Activated T-helper 2 cell treated with anti-CD3 and anti-CD28 coated beads, Interferon-gamma antibody, Interleukin-2, Interleukin-4, amounts not matched to agents 10 μg/mL and 5 μg/mL and 100 μg/mL, durations not matched to agents 14 hours and 24 hours and 36 hours (primary cell): ENCODE measurements at places on chromosomes 4 and X. TPM values are rescaled to one million over a fixed set of nuclear protein-coding genes. Genes with fewer than 3 reads are reported as not detected.

DNA sequence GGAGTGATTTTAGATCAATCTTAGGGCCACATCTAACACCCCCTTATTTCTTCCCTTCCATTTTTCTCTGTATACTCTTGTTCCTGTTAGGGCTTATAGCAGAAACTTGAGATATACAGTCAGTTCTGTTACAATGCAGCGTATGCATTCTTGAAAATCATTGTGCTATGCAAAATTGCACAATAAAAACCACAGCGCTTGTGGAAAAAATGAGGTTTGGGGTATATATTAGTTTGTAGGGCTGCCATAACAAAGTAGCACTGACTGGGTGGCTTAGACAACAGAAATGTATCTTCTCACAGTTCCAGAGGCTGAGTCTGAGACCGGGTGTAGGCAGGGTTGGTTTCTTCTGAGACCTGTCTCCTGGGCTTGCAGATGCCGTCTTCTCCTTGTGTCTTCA, 59.0 kb downstream of the WWC2 start:
- DNase-seq: no peak

DNA sequence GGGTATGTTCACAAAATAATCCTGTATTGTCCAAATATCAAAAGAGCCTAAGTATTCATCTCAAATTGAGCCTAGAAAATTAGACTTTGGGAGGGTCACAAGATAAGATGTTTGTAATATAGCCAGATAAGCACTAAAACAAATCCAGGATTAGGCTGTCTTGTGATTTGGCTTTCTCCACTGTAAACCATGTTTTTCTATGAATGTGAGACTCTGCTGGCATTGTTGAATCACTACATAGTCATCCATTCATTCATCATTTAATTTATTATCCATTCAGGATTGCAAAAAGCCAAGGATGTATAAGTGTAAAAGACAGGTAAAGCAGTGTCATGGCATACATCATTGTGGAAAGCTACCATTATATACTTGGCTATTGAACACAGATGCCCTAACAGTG, 148.0 kb downstream of the GRID2 start:
- no peak for DNase-seq

DNA sequence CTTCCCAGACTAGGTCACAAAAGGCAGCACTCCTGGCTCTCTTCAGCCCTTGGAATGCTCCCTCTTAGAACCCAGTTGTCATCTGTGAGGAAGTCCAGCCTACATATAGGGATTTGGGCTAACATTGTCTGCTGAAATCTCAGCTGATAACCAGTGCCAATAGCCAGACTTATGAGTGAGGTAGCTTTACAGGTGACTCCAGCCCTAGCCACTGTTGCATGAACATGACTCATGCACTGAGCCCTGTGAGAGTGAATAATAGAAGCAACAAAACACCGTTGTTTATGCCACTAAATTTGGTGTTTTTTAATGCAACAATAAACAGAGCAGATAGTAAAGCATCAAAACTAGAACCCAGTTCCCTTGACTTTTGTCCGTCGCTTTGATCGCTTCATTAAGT, 433.2 kb downstream of the STIM2 start:
- no peak for DNase-seq

DNA sequence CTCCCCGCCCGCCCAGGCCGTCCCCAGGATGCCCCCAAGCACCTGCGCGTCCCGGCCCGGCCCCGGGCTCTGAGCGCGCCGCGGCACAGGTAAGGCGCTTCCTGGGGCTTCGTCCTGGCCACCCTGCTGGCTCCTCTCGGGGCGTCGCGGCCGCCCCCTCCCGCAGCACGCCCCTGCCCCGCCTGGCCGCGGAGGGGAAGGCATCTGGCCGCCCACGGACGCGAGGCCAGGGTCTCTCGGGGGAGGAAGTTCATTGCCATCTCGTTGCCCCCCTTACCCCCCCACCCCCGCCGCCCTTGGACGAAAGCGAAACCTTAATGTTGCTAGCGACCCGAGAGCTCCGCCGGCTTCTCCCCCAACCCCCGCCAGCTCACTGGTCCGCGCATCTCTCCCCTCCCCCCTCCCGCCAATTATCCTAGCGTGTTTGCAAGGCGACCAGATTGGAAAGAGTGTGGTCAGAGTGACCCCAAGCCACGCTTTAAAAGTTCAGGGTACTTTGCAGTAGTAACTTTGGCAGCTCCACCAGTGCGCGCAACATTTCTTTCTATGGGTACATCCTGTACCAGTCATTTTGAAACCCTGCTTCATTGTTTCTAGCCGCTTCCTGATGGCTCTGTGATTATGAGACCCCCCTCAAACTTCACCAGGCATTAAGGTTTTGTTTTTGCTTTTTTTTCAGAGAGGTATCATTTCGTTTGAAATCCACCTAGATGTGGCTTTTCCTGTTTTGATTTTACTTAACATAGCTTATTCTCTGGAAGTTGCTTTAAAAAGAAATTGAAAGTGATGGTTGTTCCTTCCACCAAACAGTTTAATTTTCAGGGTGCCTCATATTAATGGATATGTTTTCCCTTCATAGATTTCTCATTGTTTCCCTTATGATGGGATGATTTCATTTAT, 626 bp downstream of the TBC1D1 start:
- DNase-seq: peak; percentile 63

GRCh38 chr4:36312511-36312910, 31.1 kb downstream of the DTHD1 start:
- no peak for DNase-seq

GRCh38 chrX:10108288-10108687, 48.5 kb upstream of the CLCN4 start:
- DNase-seq: no peak

DNA sequence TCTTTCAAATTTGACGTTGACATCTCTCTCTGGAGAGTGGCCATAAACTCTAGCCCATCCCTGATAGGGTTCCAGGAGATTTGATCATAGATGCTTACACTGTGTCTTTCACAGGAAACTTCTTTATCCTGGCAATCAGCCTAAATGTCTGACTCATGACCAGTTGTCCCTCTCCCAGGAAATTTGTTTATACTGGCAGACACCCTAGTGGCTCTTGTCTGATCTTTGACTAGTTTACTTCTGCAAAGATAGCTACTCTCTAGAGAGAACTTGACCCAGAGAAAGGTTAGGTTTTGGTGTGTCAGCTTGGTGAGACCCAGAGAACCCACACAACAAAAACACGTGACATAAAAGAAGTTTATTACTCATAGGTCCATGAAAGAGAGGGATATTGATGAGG, 509.8 kb downstream of the CENPC start:
- DNase-seq: no peak

- no peak for DNase-seq
Measured at GRCh38 chr4:152278505-152279233, 257.2 kb downstream of the FBXW7 start.

DNA sequence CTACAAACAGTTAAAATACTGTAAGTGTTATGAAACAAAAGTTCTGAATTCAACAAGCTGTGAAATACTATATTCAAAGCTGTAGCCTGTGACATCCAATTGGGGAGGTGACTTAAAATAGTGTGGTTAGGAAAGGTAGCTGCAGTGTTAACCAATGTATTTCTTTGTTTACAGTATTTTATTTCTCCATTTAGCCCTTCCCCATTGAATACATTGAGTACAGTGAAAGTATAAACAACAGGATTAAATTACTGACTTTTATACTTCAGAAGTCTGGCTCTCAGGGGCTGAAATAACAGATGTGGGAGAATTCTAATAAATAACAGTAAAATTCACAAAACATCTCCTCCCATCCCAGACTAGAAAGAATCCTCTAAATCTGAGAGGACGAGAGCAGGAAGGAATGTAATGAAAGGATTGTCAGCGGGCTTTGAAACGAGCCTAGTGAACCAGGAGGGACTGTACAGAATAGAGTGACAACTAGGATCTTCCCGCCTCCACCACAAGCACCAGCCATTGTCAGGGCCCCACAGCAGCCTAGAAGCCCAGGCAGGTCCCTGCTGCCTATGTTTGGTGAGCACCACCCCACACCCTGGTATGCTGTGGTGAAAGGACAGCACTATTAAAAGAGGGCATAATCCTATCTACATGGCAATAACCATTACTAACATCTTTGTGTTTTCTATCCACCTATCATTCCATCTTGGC, 73.7 kb downstream of the SPCS3 start:
- no peak for DNase-seq

GRCh38 chr4:118400356-118400755, 47.6 kb upstream of the PRSS12 start:
- no peak for DNase-seq

- DNase-seq: no peak
Measured at GRCh38 chr4:21991050-21991449, 42.5 kb upstream of the KCNIP4 start.

TRIM61 gene
- 2.7 and 3.2 TPM in 2 replicates for total RNA-seq

MXRA5 gene
- not detected in 2 replicates for total RNA-seq

F9 gene
- not detected in 2 replicates for total RNA-seq

USP17L13 gene
- total RNA-seq: not detected in 2 replicates

CDKL5 gene
- total RNA-seq: 0.46 and 0.76 TPM in 2 replicates

FRAS1 gene
- not detected in 2 replicates for total RNA-seq

BMPR1B gene
- total RNA-seq: not detected in 2 replicates

NPY5R gene
- total RNA-seq: not detected in 2 replicates

PABPC1L2B gene
- total RNA-seq: not detected in 2 replicates
